ENCODE measurements at places on chromosomes 2 and 18.
A peak's percentile ranks its signal among the peaks of the same experiment; 100 is the strongest.

DNA sequence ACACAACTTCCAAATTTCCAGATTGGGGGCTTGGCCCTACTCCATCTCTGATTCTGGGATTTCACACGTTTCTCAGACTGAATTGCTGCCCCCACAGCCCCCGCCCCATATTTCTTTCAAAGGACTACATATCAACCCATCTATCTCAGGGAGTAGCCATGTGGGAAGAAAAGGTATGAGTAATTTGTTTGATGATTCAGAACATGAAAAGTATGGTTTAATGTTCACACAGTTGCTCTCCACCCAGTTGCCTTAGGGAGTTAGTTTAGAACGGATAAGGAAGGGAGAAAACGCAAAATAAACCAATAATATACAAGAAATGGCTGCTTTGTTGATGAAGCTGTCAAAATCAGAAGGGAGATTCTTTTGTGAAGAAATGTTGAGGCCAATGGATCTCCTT lies 145.1 kb downstream of the PIEZO2 start:
- DNase-seq: no peak

DNA sequence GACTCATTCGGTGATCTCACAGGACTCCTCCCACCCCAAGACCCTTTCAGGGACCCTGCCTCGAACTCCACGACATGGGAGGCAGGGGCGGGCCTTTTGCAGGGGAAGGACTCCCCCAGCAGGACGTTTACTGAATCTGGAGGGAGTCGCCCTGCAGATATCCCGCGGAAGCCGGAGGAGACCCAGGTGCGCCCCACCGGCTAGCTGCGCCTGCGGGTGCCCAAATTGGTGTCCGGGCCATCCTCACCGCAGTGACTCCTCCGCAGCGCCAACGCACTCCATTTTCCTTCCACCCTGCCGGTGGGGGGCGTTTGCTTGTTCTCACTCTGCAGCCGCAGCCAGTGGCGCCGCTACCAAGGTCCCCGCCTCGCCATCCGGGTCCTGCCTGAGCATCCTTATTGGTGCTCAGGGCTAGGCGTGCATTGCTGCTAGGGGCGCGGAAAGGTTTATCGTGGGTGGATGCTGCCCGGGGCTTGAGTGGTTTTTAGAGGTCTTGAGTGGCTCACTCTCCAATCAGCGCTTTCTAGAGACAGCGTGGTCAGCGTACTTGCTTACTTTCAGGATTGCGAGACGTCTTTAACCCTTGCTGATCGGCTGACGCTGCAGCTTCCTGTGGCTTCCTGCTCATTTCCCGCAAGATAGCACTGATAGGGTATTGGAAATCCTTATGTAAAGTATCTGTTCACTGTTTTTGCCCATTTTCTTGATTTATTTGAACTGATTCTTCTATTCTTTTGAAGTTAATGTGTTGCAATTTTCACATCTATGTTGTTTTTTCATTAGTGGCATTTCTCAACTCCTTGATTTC lies 81.4 kb downstream of the BIN1 start:
- DNase-seq: peak; percentile 88

GRCh38 chr18:23196119-23197007 lies 61.1 kb downstream of the CABLES1 start:
- peak; percentile 62 for DNase-seq

DNA sequence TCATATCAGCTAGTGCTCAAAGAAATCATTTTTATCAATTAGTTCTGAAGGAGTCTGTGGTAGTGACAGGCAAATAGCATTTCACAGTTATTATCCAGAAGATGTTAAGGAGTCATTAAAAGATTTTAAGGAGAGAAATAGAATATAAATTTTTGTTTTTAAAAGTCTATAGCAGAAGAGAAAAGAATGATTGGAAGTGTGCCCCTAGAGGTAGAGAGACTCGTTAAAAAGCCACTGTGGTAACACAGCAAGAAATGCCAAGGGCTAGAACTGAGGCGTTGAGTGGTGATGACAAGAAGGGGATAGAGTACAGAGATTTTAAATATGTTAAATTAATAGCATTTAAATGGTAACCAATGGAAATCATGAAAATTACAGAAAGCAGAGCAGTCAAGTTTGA lies 78.3 kb downstream of the VWC2L start:
- no peak for DNase-seq

- no peak for DNase-seq
Observed at GRCh38 chr18:4412286-4412685, 42.8 kb downstream of the DLGAP1 start.

DNA sequence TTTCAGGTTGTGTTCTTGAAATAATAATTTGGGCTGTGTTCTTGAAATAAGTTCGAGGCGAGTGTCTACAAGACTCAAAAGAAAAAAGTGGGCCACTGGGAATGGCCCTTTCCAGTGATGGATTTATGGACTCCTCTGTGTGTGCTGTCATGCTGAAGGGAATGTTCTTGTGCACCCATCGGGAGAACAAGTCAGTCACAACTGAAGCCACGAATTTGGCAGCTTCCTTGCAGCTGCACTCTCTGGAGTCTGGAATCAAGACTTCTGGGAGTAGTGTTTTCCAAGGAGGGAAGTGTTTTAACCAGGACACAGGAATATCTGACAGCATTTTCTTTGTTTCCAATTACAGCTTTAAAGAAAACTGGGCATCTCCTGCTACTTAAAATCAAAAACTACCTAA lies 620 bp downstream of the SLC14A1 start:
- DNase-seq: no peak

DNA sequence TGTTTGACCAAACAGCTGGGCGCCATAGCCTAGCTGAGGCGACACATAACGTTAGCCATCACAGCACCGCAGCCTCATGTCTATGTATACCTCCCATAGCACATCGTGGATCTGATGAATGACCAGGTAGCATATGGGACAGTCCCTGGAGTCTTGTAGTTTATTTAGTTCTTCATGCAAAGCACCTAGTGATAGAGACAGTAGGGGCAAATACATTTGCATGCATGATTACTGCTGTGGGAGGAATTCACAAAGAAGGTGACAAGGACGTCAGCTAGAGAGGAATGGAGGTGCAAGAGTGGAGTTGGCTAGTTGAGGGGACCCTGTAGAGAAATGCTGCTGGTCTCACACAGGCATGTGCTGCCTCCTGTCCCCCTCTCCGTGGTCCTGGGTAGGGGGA lies 478.9 kb upstream of the HS6ST1 start:
- DNase-seq: no peak

DNA sequence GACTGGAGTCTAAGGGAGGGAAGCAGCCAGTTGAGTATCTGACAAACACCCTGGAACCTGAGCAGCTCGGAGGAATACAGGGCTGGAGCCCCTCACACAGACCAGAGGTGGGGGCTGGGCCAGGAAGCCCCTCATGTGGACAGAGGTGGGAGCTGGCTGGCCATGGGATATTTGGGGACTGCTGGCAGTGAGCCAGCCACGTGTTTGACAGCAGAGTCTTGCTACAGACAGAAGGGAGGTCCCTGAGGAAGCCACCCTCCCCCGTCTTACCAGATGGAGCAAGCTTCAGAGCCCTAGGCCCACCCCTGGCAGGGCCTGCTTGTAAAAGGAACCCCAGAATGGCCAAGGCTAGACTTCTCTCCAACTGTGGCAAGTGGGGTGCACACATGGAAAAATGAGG lies 3.6 kb upstream of the MTERF4 start:
- no peak for DNase-seq

- DNase-seq: no peak
Observed at GRCh38 chr2:238527565-238527964, 100.8 kb downstream of the ASB1 start.

GRCh38 chr2:169860149-169860548 lies 32.9 kb downstream of the UBR3 start:
- DNase-seq: no peak

- DNase-seq: peak; percentile 25
Observed at GRCh38 chr2:44267796-44268648, 7.3 kb upstream of the SLC3A1 start.

DNA sequence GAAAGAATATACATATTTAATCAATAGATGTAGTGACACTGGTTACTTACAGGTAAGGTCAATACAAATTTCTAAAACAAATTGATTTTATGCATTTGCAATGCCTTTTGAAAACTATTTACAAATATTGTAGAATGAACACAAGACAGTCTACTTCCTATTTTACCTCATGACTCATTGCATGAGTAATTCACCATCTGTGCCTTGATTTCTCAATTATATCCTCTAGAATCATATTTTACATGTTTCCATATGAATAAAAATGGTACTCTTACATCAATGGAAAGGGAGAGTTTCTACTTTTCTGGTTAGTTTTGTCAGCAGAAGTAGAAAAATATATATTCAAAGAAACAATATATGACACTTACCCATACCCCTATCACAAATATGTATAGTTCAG lies 203.8 kb upstream of the CDH7 start:
- DNase-seq: no peak

DNA sequence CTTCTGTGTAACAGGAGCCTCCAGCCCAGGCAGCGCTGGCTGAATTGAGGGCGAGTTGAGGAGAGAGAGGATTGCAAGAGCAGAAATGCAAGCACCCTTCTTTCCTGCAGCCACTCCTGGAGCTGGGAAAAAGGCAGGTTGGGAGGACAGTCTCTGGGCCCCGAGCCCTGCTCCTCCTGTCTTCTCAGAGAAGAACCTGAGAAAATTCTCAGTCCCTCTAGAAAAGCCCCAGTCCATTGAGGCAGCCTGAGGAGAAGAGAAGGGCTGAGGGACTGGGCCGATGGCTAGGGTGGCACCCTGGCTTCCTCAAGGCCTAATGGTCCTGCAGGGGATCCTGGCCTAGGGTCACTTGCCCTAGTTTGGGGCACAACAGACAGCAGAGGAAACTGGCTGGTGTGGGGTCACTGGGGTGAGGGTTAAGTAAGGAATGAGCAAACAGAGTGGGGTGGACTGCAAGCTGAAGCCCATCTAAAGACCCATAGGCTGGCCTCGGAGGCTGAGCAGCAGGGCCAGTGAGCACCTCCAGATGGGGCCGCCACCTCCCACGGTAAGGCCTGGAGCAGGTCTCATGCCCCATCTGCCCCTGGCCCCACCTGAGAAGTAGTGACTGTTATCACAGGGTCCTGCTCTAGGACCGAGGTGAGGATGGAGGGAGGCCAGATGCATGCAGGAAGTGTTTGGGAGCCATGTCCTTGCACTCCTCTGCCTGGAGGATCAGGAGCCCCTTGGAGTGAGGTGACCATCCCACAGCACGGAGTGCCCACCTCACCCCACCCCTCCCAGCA lies 12.4 kb downstream of the CIB4 start:
- no peak for DNase-seq

DNA sequence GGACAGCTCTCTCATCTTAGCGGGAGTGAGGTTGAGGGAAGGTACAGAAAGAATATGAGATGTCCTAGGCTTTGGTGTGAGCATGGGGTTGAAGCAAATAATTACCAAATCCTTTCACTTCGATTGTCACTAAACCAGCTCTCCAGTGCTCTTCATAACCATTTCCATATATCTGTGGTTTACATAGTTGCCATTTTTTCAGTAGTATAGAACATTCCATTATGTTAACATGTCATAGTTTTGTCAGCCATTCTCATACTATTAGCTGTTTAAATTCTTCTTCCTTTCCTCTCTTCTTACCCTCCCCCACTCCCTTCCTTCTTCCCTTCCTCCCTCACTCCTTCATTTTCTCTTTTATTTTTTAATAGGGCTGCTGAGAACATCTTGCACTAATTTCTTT lies 205.9 kb downstream of the BABAM2 start:
- no peak for DNase-seq

DNA sequence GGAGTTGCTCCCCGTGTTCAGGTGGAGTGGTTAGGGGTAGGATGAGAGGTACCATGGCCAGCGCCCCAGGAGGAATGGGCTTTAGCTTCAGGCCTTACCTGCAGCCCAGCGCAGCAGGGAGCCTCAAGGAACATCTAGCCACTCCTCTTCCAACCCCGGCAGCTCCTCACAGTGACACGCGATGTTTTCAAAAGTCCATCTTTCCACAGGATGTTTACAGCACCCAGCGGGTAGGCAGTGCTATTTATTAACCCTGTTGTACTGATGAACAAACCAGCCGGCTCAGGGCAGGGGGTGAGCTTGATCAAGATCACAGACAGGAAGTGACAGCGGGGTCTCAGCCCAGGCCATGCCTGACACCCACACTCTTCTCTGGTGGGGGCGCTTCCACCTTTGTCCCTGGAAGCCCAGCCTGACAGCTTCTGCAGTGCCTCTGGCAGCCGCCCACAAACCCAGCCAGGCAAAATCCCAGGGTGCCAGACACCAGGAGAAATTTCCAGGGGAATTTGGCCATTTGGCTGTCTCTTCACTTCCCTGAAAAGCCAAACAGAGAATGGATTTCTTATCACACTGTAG lies 18.4 kb upstream of the PRLH start:
- DNase-seq: no peak

DNA sequence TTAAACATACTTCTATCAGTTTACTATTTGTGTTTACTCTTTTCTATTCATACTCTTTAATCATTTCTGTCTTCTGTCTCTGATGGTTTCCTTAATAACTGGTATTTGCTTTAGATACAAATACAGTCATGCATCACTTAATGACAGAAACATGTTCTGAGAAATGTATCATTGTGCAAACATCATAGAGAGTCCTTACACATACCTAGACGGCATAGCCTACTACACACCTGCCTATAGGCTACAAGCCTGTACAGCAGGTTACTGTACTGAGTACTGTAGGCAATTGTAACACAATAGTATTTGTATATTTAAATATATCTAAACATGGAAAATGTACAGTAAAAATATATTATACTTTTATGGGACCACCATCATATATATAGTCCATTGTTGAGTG lies 36.3 kb downstream of the VSNL1 start:
- no peak for DNase-seq

- no peak for DNase-seq
Observed at GRCh38 chr2:233358335-233358734, 4.0 kb downstream of the DGKD start.

DNA sequence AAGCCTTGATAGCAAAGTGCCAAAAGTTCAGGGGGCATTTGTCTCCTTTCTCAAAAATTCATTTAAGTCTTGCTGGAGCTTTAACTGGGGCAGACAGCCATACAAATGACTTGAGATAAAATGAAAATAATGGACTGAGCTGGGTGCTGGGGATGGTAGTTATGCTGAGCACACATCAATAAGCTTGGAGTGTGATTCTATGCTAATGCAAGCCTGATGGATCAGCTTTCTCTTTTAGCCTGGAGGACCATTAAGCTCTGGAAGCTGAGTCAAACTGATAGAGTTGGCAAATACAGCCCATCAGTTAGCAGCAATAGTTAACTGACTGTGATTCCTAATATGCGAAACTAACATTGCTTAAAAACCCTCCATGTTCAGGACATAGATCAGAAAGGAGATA lies 98.0 kb downstream of the CAMKMT start:
- no peak for DNase-seq

DNA sequence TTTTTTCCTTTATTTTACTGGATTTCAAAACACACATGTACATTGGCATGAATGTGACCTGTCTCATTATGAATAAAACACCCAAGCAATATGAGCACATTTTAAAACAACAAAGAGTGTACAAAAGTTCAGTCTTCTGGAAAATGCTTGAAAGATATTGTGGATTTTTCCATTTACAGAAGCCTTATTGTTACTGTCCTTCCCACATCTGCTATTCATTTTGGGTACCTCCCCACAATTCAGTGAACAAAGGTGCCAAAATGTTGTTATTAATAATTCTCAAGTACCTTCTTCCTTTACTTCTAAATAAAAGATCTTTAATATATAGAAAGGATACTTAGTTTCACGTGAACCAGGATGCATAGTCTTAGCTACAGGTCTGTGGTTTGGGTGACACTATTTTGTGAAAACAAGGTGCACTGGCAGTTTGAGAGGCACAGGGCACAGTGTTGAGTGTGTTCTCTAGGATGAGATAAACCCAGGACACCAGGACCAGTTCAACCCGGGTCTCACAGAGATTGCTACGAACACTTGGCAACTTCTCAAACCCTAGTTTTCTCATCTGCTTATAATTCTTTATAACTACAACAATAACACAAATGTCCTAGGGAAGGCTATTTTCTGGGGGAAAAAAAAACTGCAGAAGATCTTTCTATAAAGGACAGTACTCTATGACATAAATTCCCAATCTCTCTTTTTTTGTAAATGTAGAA lies 84.5 kb upstream of the GALNT5 start:
- no peak for DNase-seq
